ENCODE measurements at places on chromosomes 2 and 18.
A peak's percentile ranks its signal among the peaks of the same experiment; 100 is the strongest.

GRCh38 chr2:96816836-96817702 lies 1.0 kb downstream of the CNNM3 start:
- H3K4me3 ChIP-seq = peak overlapping the region; percentile 94
- peak; percentile 77 for DNase-seq
- no peaks in the 10 kb centered on the region for H3K4me1 ChIP-seq
- H3K27me3 ChIP-seq = no peaks in the 10 kb centered on the region
- H3K27ac ChIP-seq = no peak overlapping the region

DNA sequence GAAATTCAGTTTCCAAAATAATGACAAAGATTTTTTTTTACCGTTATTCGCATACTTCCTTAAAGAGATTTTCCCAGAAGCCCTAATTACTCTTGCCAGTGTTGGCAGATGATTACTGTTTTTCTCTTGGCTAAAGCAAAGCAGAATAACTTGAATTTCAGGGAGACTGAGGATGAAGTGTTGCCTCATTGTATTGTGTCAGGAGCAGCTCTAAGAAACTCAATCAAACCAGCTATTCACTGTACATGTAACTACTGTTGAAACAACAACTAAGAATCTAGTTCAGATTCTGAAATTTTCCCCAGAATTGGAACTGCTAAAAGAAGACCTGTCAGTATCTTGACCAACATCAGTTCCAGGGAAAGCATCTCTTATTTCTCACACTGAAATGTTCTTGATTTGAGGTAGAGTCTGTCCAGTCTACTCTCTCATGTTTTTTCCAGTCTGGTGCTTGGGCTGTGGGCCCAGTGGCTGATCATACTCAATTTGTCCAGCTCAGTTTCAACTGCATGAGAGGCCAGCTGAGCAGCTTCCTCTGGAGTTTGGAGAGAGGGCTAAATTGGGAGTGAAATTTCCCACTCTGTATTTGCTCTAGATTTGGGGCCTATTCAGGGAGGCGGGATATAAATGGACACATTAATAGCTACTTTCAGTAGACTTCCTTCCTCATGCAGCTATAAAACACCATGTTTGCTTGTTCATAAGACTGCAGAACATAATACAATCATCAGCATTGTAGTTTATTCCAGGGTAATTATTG lies 78.5 kb downstream of the PPP1R1C start:
- H3K27me3 ChIP-seq = no peaks in the 10 kb centered on the region
- peak overlapping the region; percentile 43 for H3K27ac ChIP-seq
- H3K4me1 ChIP-seq = peaks cover 9% of the 10 kb centered on the region
- no peak overlapping the region for H3K4me3 ChIP-seq
- no peaks in the 10 kb centered on the region for H3K36me3 ChIP-seq

- H3K4me1 ChIP-seq = peaks cover 2% of the 10 kb centered on the region
- no peak for DNase-seq
- H3K27ac ChIP-seq = no peak overlapping the region
- H3K36me3 ChIP-seq = no peaks in the 10 kb centered on the region
Observed at GRCh38 chr2:53633441-53633840, 134.2 kb upstream of the CHAC2 start.

- H3K4me3 ChIP-seq = no peak overlapping the region
- H3K27me3 ChIP-seq = no peaks in the 10 kb centered on the region
- DNase-seq = no peak
- no peaks in the 10 kb centered on the region for H3K4me1 ChIP-seq
- H3K27ac ChIP-seq = no peak overlapping the region
Observed at GRCh38 chr2:239288237-239288636, 112.6 kb downstream of the HDAC4 start.

DNA sequence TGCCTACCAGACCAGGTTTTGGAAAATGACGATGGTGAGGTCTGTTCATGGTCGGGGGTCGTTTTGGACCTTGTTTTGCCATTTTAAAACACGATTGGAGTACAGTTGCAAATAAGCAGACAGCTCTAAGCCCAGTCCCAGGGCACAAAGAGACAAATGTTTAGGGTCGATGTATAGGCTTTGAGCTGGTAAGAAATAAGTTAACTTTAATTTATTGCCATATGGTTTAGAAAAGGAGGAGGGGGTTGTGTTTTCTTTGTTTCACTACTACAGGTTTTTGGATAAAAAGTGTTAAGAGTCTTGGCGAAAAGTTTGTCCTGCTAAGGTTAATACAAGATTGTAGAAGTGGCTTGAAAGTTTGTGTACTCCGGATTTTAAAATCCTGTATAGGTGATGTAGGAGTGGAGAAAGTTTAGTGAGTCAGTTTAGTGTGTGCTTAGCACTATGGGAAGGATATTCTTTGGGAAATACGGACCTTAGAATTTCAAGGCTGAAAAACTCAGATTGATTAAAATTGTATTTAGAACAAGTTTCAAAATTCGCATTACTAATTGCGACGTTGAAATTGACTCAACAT lies 1.3 kb downstream of the KCMF1 start:
- H3K36me3 ChIP-seq = no peaks in the 10 kb centered on the region
- H3K4me1 ChIP-seq = no peaks in the 10 kb centered on the region
- no peak for DNase-seq
- peak overlapping the region; percentile 96 for H3K27ac ChIP-seq
- no peaks in the 10 kb centered on the region for H3K27me3 ChIP-seq

DNA sequence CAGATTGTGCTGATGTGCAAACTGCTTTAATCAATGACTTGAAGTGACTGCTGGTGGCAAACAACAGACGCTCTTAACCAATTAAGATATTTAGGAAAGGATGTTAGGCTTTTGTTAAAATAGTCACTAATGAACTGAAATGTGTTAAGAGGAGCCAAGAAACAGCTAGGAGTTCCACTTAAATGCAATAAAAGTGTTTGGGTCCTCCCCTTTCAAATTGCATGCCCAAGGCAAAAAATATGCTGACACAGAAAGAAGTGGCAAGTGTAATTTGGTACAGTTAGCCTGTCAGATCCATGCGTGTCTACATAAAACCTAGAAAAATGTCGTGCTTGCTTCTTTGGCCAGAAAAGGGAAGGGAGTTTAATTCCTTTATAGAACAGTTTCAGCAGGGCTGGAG lies 61.9 kb downstream of the XRCC5 start:
- H3K4me3 ChIP-seq = no peak overlapping the region
- no peak overlapping the region for H3K27ac ChIP-seq
- no peak for DNase-seq
- H3K27me3 ChIP-seq = no peaks in the 10 kb centered on the region
- H3K36me3 ChIP-seq = peaks cover 6% of the 10 kb centered on the region
- H3K4me1 ChIP-seq = no peaks in the 10 kb centered on the region

- peaks cover 2% of the 10 kb centered on the region for H3K4me1 ChIP-seq
- peak overlapping the region; percentile 73 for H3K27ac ChIP-seq
- DNase-seq = no peak
- H3K36me3 ChIP-seq = no peaks in the 10 kb centered on the region
Observed at GRCh38 chr2:218342837-218343236, 13.8 kb upstream of the CATIP start.

DNA sequence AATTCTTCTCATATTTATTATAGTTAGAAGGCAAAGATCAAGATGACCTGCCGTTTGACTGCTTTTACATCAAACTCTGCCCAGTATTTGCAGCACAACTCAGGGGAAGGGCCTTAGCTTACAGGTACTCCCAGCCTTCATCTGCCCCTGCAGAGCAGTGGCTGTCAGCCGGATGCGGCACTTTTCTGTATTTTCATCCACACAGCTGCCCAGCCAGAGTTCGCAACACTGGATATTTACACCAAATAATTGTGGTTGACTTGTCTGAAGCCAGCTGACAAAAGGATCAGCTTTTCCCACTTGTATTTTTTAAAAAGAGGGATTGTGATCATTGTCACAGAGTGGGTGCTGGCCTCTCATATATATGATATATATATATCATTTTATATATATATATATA lies 94.7 kb downstream of the FARSB start:
- no peak overlapping the region for H3K4me3 ChIP-seq
- H3K4me1 ChIP-seq = no peaks in the 10 kb centered on the region
- no peak overlapping the region for H3K27ac ChIP-seq

DNA sequence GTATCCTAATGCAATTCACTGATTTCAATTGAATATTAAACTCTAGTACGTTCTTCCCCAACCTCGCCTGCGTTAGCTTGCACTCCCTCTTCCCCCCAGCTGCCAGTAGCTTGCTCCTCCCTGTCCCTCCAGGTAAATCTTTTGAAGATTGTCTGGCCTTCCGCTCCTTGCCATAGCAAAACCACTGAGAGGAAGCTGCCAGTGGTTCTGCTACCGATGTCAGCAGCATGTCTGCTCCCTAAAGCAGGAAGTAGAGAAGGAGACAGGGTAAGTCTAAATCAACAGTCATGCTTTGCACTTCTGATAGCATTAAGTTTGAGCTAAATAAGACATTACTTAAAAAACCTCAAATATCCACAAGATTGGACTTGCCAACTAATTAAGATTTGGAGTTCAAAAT lies 89.1 kb downstream of the SCN2A start:
- no peak overlapping the region for H3K27ac ChIP-seq
- no peaks in the 10 kb centered on the region for H3K27me3 ChIP-seq
- H3K4me3 ChIP-seq = no peak overlapping the region
- H3K4me1 ChIP-seq = no peaks in the 10 kb centered on the region
- no peak for DNase-seq

GRCh38 chr18:48997985-48998831 lies 47.4 kb upstream of the SMAD7 start:
- no peaks in the 10 kb centered on the region for H3K4me1 ChIP-seq
- peak; percentile 91 for DNase-seq
- no peaks in the 10 kb centered on the region for H3K36me3 ChIP-seq
- H3K27ac ChIP-seq = peak overlapping the region; percentile 20
- no peaks in the 10 kb centered on the region for H3K27me3 ChIP-seq

GRCh38 chr2:12050396-12050795 lies 304.0 kb downstream of the LPIN1 start:
- no peaks in the 10 kb centered on the region for H3K36me3 ChIP-seq
- no peaks in the 10 kb centered on the region for H3K4me1 ChIP-seq
- no peak overlapping the region for H3K27ac ChIP-seq
- no peak overlapping the region for H3K4me3 ChIP-seq
- peaks cover 2% of the 10 kb centered on the region for H3K27me3 ChIP-seq

Measured in aorta (tissue), 5 donors.